ENCODE measurements at places on chromosomes 6 and 20.

- DNase-seq, result no peak
These were observed 16.3 kb downstream of the HDAC2 start for GRCh38 chr6:113954653-113955052.

- DNase-seq, result no peak
These were observed 51.6 kb upstream of the FAM83D start for GRCh38 chr20:38874460-38875174.

DNA sequence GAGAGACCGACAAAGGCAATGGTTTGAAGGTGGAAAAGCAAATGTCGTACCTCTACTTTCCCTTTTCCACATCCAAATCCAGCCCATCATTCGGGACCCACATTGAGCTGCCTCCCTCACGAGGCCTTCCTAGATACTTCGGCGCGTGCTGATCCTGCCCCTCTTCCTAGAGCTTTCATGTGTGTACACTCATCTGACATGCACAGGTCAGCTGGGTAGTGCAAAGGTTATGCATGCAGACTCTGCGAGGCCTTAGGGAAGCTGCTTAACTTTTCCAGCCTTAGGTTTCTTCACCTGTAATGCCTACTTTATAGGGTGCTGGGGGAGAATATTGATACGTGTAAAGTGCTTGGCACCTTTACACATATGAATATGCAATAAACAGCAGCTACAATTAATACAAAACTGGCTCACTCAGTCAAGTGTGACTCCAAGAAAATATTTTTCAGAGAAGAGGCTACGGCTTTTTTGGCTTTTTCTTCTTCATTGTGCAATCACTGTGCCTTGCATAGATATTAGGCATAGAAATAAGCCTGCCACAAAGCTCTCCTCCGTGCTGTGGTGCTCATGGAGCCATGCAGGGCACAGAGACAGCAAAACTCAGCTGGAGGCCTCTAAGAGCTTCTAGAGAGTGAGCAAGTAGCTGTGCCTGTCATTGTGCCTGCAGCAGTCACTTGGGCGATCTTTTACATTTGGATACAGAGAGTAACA is 3.6 kb upstream of the MANBAL start:
- DNase-seq, result no peak

DNA sequence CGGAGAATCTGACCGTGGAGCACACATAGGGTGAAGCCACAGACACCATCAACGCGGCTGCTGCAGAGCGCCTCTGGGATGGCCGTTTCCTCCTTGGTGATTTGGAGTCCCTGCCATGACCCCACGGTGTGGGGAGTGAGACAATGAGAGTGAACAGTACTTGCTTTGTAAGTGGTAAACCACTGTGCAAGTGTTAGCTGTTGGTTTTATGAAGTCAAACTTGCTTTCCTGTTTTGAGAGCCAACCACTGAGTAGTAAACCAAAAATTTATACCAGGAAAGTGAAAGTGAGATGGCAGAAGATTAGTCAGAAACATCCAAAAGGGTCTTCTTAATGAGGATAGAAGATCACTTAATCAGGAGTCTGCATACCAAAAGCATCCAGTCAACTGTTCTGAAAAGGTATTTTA is 160.7 kb downstream of the FOXC1 start:
- DNase-seq, result no peak

DNA sequence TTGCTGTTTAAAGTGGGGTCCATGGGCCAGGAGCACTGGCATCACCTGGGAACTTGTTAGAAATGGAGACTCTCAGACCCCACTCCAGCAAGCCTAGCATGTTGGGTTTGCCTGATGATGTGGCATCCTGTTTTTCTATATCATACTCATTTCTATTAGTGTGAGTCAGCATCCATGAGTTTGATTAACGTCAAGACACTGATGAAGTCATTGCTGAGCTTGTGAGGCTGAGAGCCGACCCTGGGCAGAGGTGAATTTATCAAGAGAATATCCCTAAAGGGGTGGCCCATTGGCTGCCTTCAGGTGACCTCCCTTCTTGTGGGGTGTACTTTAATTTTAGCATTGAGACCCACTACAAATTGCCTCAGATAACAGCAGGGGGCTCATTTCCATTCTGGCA is 43.4 kb upstream of the RNF144B start:
- no peak for DNase-seq
